GM23338 (cell line): ENCODE measurements at places on chromosomes 1 and 21.

DNA sequence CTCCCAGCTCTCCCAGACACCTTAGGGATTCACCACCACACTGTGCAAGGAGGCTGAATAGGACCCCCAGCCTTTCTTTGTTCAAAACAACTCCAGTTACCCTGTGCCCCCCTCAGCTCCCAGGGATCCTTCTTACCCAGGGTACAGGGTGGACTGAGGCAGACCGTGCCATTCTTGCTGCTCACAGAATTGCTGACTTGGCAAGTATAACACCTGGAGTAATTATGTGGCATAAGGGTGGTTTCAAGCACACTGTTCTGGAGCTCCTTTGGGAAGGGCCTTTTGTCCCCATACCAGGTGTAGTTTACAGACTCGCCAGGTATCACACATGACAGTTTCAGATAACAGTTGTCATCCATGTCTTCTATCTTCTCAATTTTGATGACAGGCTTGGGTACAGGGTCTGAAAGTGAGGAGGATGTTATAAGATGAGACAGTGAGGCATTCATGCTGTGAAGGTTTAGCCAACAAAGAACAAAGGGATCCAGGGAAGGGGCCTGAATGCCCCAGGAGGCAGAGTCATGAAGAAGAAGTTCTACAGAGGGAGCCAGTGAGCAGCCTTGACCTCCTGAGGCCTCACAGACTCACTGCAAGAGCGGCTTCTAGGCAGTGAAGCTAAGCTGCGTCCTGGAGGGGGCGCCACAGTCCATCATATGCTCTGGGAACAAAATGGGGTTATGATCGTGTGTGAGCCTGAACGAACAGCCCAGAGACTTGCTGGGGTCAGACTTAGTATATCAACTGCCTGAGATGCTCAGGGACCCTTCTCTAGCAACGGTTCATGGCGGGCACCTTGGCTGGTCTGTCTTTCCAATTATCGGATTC is 30.3 kb downstream of the CD48 start:
- DNase-seq = peak; percentile 98

DNA sequence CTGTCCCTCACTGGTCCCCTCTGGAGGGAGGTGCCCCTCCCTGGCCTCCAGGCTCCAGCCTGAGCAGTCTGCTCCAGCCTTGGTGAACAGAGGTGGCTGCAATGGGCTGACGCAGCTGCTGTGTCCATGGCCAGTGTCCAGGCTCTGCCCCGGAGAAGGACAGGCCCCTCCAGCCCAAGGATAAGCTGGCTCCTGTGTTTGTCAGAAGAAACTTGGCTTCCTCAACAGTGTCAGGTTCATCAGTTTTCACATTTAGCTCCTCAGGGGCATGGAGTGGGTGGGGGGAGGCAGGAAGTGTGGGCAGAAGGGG is 402.8 kb downstream of the MATN1 start:
- no peak for DNase-seq

DNA sequence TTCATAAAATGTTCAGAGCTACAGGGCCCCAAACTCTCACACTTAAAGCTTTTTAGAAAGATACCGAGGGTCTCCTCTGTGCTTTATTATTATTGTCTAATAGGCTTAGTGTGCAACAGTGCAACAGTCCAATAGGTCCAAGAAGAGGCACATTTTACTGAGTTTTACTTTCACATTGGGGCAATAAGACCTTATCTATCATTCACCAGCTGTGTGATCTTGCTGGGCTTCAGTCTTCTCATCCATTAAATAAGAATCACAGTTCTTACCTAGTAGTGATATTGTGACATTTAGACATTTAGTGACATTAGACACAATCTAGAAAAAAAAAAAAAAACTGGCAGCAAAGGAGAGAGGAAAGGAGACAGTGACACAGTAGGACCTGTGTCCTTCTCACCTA is 175.8 kb upstream of the NFIA start:
- no peak for DNase-seq

DNA sequence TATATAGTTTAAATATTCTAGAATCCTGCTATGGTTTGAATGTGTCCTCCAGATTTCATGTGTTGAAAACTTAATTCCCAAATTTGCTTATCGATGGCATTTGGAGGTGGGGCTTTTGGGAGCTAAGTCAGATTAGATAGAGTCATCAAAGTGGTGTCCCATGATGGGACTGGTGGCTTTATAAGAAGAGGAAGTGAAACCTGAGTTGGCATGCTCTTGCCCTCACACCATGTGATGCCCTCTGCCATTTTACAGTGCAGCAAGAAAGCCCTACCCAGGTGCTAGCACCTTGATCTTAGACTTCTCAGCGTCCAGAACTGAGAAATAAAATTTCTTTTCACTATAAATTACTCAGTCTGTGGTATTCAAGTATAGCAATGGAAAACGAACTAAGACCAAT is 111.3 kb downstream of the TGFB2 start:
- DNase-seq = no peak

DNA sequence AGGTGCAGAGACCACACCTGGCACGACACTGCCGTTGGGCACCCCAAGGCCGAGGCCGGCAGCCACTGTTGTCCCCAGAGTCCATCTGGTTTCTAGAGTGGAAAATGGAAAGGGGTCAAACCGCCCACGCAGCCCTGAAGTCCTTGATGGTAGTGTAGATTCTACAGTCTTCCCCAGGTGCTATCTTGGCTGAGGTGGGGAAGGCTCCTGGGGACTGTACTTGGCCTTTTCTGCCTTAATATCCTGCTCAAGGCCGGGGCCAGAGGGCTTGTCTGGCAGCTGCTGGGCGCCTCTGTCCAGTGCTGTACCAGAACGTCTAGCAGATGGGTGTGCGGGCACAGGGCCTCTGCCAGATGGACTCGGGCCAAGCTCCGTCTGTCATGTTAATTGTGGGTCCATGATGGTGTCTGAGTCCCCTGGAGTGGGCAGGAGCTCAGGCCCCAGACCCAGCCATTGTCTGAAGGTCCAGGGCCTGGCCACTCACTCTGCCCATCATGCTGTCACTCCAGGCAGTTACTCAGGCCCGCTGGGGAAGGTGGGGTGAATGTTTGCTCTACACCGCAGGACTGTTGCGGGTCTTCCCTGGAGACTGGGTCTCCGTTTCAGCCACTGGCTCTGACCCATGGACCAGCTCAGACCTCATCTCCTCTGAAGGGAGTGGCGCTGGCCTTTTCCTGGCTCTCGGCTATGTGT is 161.9 kb upstream of the COL6A1 start:
- no peak for DNase-seq

DNA sequence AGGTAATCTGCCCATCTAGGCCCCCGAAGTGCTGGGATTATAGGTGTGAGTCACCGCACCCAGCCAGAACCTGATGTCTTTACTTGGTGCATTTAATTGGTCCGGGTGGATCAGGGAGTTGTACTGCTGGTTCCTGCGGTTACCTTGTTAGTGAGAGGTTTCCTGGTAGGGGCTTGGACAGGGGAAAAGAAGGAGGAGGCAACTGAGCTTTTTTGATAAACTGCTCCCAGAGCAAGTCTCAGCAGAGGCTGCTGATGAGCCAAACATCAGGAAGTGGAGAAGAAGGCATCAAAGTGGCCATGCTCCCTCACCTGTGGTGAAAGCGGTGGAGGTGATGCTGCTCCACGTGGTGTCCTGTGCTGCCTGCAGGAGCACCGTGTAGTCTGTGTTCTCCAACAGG is 161.5 kb upstream of the KIAA0040 start:
- DNase-seq = no peak

DNA sequence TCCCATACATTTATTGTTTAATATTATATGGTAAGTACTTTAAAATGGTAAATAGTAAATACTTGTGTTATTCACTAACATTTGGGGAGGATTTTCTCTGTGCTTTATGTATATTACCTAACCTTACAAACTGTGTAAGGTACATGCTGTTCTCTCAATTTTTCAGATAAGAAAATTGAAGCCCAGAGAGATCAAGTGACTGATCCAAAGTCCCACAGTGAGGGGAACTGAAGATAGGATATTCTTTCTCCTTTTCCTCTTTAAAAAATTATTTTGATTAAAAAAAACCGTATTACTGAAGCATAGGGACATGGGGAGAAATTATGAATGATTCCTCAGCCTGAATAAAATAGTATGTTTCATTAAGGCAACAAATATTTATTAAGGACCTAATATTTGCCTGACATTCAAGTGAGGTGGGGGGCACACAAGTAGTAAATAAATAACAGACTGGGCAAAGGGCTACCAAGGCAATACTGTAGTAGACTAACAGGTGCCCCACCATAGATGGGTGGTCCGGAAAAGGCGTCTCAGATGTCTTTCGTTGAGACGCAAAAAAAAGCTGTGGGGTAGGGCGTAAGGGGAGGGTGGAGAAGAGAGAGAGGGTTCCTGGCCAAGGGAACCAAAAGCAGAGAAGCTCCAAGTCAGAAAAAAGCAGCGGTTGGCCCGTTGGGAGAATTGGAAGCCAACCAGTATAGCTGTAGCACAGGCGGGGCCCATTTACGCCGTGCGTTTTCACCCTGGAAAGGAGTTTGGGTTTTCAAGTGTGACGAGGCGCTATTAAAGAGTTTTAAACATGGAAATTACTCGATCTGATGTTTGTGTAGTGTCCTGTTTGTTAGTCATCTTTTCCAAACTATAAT is 944 bp upstream of the AGO3 start:
- DNase-seq = peak; percentile 84
